ENCODE measurements at places on chromosomes 12 and 14. TPM values are rescaled to one million over a fixed set of nuclear protein-coding genes. Genes with fewer than 3 reads are reported as not detected.
A peak's percentile ranks its signal among the peaks of the same experiment; 100 is the strongest.

DNA sequence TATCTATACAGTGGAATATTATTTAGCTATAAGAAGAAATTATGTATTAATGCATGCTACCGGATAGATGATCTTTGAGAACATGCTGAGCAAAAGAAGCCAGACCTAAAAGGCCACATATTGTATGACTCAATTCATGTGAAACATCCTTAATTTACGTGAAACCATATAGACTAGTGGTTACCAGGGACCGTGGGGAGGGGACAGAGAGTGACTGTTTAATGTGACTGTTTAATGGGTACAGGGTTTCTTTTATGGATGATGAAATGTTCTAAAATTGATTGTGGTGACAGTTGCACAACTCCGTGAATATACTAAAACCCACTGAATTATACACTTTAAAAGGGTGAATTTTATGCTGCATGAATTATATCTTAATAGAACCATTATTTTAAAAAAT is 8.5 kb upstream of the BCL7A start:
- DNase-seq = no peak

Gene TEX22
- 1.5 TPM for polyA plus RNA-seq

- DNase-seq = no peak
Measured at GRCh38 chr12:32454075-32454474, 54.7 kb downstream of the FGD4 start.

Gene KRT85
- not detected for polyA plus RNA-seq

Gene MGAT4C
- 0.42 TPM for polyA plus RNA-seq

DNA sequence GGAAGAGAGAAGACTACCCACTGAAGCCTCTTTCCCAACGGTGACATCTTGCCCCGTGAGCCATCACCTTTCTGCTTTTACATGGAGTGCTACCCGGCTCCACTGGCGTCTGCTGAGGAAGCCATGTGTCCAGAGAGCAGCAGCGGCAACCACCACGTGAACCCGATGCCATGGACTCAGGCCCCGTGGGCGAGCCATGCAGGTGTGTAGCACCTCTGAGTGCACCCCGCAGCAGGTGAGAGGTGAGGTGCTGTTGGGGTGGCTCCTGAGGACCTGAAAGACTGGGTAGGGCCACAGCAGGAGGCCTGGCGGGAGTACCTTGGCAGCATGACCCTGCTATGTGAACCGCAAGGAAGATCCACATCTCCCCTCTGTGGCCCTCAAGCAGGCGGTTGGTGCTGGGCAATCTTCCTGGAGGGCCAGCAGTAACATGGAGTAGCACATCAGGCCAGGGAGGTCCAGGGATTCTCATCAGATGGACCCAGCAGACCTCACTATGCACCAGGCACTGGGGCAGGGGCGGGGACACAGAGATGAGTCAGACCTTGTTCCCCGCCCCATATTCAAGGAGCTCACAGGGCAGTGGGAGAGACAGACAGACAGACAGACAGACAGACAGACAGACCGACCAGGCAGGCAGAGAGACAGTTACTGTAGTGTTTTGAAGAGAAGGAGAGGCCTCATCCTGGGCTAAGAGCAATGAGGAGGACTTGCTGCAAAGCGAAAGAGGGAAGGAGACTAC is 129.6 kb downstream of the PAPOLA start:
- DNase-seq = no peak

GRCh38 chr12:106020736-106021135 is 118.0 kb downstream of the NUAK1 start:
- no peak for DNase-seq

DNA sequence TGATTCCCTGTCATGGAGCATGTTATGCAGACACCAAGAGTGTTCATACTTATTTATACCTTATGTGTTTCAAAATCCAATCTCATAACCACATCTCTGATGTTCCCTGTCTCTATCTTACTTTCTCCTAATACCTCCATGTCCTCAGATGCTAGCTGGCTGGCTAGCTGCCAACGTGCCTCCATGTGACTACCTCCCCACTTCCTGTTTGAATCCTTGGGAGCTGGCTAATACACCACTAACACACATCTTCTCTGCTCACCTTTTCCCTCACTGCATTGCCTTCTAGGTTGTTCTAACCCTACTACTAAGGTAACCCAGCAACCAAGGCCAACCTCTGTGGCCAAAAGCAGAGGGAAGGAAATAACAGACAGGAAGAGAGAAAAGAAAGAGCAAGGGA is 27.3 kb downstream of the TTC5 start:
- DNase-seq = no peak

DNA sequence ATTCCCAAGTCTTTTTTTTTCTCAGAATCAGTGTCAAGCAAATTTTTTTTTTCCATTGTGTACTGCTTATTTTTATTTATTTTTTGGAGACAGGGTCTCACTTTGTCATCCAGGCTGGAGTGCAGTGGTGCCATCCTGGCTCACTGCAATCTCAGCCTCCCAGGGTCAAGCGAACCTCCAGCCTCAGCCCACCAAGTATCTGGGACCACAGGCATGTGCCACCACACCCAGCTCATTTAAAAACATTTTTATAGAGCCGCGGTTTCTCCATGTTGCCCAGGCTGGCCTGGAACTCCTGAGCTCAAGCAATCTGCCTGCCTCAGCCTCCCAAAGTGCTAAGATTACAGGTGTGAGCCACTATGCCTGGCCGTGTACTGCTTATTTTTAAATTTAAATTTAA is 68.1 kb downstream of the TBC1D30 start:
- DNase-seq = no peak

DNA sequence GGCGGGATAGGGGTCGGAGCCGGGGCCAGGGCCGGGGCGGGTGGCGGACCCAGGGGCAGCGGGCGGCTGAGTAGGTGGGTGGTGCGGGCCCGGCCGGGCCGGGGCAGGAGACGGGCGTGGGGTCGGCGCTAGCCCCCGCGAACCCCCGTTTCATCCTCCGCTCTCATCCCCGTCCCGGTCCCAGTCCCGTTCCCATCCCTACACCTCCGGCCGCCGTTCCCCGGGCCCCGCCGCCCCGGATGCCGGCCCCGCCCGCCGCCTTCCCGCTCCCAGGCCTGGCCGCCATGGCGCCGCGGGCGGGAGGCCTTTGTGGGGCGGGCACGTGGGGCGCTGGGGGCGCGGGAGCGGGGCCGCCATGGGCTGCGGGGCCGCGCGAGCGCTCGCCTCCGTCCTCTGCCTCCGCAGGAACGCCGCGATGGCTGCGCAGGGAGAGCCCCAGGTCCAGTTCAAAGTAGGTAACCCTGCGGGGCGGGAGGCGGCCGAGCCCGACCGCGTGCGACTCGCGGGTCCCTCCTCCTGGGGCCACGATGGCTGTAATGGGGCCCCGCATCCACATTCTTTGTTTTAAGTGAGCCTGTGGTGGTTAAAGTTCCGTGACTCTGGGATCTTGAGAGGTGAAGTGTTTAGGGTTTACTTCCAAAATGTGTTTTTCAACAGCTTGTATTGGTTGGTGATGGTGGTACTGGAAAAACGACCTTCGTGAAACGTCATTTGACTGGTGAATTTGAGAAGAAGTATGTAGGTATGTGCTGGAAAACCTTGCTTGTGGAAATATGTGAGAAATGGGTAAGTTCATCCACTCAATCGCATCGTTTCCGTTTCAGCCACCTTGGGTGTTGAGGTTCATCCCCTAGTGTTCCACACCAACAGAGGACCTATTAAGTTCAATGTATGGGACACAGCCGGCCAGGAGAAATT is 572 bp downstream of the RAN start:
- peak; percentile 14 for DNase-seq

DNA sequence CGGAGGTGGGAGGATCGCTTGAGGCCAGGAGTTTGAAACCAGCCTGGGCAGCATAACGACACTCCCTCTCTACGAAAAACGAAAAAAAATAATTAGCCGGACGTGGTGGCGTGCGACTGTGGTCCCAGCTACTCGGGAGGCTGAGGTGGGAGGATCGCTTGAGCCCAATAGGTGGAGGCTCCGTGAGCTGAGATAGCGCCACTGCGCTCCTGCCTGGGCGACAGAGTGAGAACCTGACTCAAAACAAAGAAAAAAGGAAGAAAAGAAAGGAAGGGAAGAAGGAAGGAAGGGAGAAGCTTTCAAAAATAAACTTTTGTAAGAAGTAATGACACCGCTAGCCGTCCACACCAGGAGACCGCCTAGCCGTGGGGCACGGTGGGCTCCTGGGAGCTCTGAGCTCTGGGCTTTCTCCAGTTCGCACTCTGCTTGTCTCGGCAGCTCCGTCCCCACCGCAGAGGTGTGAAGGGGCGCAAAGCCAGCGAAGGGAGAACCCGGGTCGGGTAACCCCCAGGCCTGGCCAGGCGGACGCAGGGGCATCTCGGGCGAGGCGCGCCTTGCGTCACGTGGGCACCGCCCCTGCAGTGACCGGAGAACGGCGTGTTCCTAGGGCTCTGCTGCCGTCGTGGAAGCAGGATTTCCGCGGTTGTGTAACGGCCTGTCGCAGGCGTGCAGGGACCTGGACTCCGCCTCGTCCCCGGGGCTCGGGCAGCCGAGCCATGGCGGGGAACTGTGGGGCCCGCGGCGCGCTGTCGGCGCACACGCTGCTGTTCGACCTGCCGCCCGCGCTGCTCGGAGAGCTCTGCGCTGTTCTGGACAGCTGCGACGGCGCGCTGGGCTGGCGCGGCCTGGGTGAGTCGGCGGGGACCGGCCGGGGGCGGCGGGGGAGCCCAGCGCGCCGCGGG is at the start of gene IRAK3:
Gene IRAK3 (plus strand): TSS at position 631 of the 902 bp plus-strand sequence. CDS start 86 bp downstream, at position 717.
- DNase-seq = peak; percentile 64

Gene RNU4-1
- not detected for polyA plus RNA-seq

Gene EMP1
- 319 TPM for polyA plus RNA-seq

GRCh38 chr12:84091651-84092050 is 820.9 kb downstream of the SLC6A15 start:
- no peak for DNase-seq

- no peak for DNase-seq
Measured at GRCh38 chr12:12461923-12462315, 100.7 kb downstream of the DUSP16 start.

GRCh38 chr12:52433501-52434080 is 580 bp downstream of the KRT75 start:
- no peak for DNase-seq

Gene TMCC3
- 25.5 TPM for polyA plus RNA-seq

Gene ARHGDIB
- polyA plus RNA-seq = 30.3 TPM

DNA sequence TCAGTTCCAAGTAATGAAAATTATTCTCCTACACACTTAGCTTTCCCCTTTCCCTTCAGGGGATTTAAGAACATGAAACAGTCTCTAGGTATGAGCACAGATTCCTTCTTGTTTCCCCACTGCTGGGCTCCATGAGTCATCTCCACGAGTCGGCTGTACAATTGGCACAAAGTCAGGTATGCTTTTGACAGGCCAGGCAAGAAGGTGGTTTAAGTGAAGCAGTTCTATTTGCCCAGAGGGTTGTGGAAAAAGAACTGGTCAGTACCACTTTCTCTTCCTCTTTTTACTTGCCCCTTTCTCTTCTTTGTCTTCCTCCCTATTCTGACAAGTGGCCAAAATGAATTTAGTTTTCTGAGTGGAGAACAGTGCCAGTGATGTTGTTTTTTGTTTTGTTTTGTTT is 16.3 kb downstream of the DYNC1H1 start:
- DNase-seq = no peak

Gene RASSF8
- 55.1 TPM for polyA plus RNA-seq

Gene ADGRD1
- 7.4 TPM for polyA plus RNA-seq

DNA sequence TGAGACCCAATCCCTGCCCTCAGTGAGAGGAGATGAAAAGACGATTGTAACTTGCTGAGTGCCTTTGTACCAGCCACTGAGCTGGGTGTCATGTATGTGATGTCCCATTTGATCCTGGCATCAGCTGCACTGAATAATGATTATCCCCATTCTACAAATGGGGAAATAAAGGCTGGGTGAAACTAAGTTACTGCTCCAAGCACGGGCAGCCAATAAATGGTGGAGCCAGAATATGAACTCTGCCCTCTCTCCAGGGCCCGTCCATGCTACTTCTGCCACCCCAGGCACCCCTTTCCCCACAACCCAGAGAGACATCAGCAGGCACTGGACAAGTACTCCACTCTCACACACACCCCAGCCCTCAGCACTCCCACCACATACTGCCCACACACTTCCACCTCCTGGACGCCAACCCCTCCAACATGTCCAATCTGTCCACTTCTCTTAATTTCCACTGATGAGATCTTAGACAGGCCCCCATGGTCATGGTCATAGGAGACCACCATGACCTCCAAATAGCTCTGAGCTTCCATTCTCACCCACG is 115.8 kb downstream of the DICER1 start:
- no peak for DNase-seq

DNA sequence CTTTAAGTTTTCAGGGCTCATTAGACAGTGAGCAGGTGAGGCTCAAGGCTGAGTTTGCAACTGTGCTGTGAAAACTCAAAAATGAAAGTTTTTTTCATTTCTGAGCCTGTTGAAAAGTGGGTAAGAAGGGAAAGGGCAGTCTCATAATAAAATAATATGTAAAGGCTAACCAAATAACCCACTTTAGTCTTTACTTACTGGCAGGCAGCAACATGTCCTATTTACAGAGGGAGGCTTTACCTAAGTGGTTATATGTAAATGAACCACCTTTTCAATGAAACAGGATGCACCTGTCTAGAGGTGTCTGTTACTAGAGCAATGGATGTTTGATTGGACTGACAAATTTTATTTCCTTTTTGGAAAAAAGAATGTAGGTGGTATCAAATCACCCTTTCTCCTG is 158.0 kb downstream of the ETV6 start:
- no peak for DNase-seq
